ENCODE measurements at places on chromosomes 6 and 20.

GRCh38 chr6:127177030-127177922 is 58.8 kb downstream of the RSPO3 start:
- DNase-seq = no peak

GRCh38 chr6:132215805-132216204 is 185.5 kb downstream of the MOXD1 start:
- no peak for DNase-seq

GRCh38 chr6:12842114-12842513 is 125.5 kb downstream of the PHACTR1 start:
- DNase-seq = no peak

DNA sequence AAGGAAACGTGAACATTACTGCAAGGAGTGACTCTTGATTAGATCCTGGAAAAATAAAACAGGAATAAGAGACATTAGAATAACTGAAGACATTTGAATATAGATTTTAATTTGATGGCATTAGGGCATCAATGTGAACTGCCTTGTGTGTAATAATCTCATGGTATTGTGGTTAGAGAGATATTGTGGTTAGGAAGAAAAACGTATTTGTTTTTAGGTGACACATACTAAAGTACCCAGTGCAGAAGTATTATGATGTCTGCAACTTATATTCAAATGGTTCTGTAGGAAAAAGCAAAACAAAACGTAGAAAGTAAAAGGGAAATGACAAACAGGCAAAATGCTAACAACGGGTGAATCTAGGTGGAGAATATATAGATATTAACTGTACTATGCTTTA is 65.9 kb upstream of the OGFRL1 start:
- no peak for DNase-seq

GRCh38 chr20:35636095-35636494 is 20.5 kb downstream of the SPAG4 start:
- DNase-seq = peak; percentile 1

DNA sequence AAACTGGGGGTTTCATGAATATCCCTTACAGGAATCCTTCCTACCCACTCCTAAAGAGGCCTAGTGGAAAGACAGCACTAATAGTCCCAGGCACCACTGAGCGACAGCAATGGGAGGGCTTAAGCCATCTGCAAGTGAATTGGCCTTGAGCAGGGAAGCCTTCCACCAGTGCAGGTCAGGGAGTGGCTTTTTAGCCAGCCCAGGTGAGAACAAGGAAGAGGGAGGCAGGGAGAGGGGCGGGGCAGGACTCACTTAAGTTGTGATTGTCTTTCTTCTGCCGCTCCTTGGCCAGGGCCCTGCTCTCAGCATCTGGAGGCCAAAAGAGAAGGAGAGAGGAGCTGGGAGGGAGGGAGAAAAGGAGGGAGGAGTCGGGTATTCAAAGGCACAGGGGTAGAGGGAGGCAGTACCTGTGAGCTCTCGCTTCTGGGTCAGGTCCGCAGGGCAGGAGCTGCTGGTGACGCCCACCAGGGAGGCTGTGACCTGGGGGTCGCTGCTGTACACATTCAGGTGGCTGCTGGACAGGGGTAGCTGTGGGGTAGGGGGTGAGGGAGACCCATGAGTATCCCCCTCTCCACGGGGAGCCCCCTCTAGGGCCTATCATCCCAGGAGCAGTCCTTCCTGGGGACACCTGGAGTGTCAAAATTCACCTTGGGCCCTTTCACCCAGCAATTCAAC is 47.8 kb downstream of the TFEB start:
- DNase-seq = no peak

GRCh38 chr20:18267815-18268214 is 20.5 kb upstream of the ZNF133 start:
- DNase-seq = no peak

GRCh38 chr20:8994045-8994444 is 74.8 kb upstream of the PLCB4 start:
- peak; percentile 13 for DNase-seq

DNA sequence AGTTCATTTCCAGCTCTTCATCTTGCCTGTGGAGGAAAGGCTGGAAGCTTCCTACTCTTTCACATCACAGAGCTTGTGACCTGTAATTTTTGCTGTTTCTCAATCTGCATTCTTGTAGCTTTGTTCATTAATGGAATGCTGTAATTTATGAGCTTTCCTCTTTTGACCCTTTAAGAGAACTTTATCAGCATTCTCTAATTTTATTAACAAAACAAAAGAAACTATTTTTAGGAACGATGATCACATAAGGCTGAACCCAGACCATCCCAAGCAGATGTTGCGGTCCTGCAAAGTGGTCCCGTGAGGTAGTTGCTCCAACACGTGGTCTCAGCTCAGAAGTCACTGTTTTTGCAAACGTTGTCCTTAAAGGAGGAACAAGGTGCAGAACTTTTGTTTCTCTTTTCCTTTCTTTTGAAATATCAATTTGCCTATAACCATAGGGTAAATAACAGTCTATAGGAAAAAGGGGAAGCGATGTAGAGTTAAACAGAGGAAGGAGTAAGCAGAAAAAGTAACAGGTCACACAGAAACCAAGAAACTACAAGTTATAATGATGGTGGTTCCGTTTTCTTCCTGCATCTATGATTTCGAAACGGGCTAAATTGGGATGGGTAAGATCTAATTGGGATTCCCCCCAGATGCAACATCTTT is 121.3 kb upstream of the PHACTR1 start:
- no peak for DNase-seq

- DNase-seq = no peak
These were observed 8.2 kb downstream of the BACH2 start for GRCh38 chr6:90288404-90288803.

GRCh38 chr6:3305831-3306230 is 47.1 kb downstream of the PSMG4 start:
- no peak for DNase-seq

GRCh38 chr6:158015188-158015506 is 33.5 kb downstream of the SYNJ2 start:
- no peak for DNase-seq

GRCh38 chr20:47319517-47320252 is 36.8 kb downstream of the ZMYND8 start:
- no peak for DNase-seq

GRCh38 chr20:2455771-2456497 is 14.7 kb downstream of the SNRPB start:
- DNase-seq = no peak

- DNase-seq = peak; percentile 60
These were observed 64.4 kb downstream of the GTF2H5 start for GRCh38 chr6:158232316-158233213.

DNA sequence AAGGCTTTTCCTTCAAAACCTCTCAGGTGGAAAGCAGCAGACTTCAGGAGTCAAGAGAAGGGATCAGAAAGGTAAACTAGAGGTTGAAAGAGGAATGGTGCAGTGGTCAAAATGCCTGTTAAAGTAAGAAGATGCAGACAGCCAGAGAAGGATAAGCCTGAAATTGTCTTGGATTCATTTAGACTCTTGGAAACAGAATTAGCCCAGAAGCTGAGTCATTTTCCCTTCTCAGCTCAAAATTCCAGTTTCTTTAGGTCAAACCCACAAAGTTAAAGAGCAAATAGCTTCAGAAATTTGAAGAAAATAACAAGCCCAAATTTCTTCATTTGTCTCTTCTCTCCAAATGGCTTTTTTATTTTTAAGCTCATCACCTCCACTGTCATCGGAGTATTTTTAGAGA is 73.9 kb downstream of the DHX35 start:
- DNase-seq = no peak

DNA sequence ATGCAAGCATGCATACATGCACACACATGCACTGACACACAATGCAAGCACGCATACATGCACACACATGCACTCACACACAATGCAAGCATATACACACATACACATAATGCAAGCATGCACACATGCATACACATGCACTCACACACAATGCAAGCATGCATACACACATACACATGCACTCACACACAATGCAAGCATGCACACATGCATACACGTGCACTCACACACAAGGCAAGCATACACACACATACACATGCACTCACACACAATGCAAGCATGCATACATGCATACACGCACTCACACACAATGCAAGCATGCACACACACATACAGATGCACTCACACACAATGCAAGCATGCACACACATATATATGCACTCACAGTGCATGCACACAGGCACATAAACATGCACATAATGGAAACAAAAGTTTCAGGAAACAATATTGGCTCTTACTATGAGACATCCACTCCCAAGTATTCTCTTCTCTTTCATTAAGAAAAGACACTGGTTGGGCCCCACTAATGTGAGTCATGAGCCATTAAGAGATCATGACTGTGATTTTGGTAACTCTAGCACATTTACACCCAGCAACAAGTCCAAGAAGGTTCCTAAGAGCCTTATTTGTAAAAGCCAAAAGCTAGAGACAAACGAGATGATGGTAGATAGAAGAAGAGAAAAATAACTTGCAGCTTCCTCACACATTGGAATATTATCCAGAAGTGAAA is 22.2 kb downstream of the APCDD1L start:
- DNase-seq = no peak

GRCh38 chr20:60585651-60586050 is 627.4 kb downstream of the CDH26 start:
- no peak for DNase-seq

DNA sequence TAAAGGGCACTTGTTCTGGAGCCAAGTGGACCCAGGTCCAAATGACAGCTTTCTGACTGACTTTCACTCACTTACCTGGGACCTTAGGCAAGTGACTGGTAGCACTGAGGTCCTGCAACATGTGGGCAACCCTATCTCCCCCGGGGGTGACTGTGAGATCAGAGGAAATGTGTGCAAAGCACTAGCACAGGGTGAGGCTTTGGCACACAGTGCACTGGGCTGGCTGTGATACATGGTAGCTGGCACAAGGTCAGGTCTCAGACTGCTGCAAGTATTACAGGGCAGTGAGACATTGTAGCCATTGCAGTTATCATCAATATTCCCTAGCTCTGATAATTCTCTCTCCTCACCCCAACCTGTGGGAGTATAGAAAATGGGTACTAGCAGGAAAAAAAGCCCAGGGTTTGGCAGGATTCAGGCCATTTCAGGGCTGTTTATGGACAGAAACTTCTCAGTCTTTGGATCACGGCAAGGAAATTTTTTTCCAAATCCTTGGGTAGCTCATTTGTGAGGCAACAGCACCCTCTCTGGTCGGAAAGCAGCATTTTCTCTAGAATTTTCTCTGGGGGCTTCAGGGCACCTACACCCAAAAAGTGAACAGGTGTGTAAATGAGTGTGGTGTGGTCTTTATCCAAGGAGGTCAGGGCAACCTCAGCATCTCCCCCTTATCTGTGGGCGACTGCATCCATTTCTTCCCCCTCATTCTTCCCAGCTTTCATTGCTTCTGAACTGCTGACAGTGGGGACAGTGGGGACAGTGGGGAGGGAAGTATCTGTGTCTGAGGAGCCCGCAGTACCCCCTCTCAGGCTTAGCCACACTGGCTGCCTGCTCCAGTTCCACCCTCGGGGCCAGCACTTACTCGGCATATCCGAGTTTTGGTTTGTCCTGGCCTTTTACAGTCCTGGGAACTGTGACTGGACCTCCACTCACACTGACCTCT is 148.7 kb upstream of the PHACTR3 start:
- DNase-seq = no peak

DNA sequence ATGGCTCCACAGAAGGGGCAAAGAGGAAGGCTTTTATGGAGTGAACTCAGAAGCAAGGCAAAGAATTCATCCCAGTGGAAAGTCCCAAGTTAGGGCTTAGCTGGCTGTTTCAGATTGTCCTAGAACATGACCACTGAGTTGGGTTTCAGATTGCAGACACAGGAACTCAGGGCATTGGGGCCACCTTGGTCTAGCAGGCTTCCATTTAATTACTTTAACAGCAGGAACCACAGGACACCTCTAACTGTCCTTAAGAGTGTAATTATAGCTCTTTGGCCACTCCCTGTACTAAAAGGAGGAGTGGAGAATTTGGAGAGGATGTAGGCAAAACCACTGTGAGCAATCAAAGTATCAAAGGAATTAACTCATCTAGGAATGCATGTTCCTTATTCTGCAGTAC is 150.6 kb upstream of the AGPAT4 start:
- DNase-seq = no peak

DNA sequence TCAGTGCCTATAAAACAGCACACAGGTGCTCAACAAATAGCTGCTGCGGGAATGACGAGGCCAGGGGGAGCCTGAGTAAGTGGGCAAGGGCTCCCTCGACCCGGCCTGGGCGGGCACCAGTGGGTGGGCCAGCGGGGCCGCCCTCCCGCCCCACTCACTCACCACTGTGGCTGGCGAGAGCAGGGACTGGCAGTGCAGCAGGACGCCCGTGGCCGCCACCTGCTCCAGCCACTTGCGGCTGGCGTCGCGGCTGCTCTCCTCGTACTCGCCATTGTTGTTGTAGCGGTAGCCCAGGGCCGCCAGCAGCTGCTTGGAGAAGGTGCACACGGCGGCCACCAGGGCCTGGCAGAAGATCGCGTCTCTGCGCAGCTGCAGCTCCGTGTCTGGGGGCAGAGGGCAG is 191.5 kb downstream of the PREX1 start:
- DNase-seq = no peak

- DNase-seq = peak; percentile 6
These were observed 319.6 kb downstream of the FARS2 start for GRCh38 chr6:5580736-5581581.

DNA sequence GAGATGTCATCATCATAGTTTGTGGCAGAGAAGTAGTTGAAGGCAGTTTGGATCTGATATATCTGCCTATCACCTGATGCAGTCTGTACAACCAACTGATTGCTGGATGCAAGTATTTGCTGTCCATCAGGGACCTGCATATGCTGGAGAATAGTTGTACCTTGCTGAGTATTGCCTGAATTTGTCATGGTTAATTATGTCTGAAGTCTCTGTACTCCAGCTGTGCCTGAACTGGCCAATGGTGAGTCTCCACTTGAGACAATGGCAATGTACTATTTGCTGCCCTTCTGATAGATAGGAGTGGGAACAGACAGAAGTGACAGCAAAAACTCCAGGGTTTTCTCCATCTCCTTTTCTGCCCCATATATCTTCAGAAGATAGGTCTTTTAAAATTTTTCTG is 531.5 kb downstream of the EPHA7 start:
- DNase-seq = no peak

- DNase-seq = no peak
These were observed 14.2 kb upstream of the TNFAIP3 start for GRCh38 chr6:137852811-137853210.

DNA sequence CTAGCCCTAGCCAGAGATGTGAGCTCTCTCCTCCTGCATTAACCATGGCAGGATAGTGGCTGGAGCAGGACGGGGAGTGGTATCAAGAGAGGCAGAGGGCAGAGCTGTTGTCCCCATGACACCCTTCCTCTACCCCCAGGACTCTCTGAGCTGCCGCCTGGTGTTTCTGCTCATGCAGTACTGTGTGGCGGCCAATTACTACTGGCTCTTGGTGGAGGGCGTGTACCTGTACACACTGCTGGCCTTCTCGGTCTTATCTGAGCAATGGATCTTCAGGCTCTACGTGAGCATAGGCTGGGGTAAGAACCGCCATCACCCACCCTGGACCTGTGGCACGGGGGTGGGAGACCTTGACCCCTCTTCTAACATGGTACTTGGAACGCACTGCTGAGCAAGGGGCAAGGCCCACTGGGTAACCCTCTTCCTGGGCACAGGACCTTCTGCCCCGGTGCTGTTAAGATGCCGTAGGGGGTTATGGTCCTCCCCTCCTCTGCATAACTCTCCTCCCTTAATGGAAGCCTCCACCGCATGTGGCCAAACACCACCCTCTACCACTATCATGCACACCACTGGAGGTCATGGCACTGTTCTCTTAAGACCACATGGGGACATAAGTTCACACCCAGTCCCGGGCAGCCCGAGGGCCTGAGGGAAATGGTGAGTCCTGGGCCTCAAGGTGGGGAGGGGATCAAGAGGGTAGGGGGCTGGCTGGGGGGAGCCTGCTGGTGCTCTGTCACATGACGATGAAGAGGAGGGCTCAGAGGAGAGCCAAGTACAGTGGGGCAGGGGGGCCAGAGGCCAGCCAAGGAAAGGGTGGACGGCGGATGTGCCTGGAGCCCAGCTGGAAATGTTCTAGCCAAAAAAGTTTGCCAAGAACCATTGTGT is 25.1 kb downstream of the GLP1R start:
- no peak for DNase-seq

All from DND-41 (cell line).